ENCODE measurements at places on chromosomes 6 and 20.

GRCh38 chr20:57193094-57193493 lies 73.3 kb downstream of the BMP7 start:
- H3K36me3 ChIP-seq: no peaks in the 10 kb centered on the region
- no peak overlapping the region for H3K4me3 ChIP-seq
- peak; percentile 18 for DNase-seq
- no peaks in the 10 kb centered on the region for H3K4me1 ChIP-seq
- peaks cover 6% of the 10 kb centered on the region for H3K27me3 ChIP-seq

GRCh38 chr6:137522198-137522798 lies 28.1 kb upstream of the OLIG3 start:
- no peak overlapping the region for H3K4me3 ChIP-seq
- H3K4me1 ChIP-seq: no peaks in the 10 kb centered on the region
- peaks cover 4% of the 10 kb centered on the region for H3K27me3 ChIP-seq
- H3K36me3 ChIP-seq: no peaks in the 10 kb centered on the region

GRCh38 chr6:111604259-111605099 lies 1.2 kb downstream of the TRAF3IP2 start:
- H3K4me1 ChIP-seq: peaks cover 43% of the 10 kb centered on the region
- no peaks in the 10 kb centered on the region for H3K27me3 ChIP-seq
- peak overlapping the region; percentile 99 for H3K27ac ChIP-seq
- no peaks in the 10 kb centered on the region for H3K36me3 ChIP-seq
- peak; percentile 77 for DNase-seq

DNA sequence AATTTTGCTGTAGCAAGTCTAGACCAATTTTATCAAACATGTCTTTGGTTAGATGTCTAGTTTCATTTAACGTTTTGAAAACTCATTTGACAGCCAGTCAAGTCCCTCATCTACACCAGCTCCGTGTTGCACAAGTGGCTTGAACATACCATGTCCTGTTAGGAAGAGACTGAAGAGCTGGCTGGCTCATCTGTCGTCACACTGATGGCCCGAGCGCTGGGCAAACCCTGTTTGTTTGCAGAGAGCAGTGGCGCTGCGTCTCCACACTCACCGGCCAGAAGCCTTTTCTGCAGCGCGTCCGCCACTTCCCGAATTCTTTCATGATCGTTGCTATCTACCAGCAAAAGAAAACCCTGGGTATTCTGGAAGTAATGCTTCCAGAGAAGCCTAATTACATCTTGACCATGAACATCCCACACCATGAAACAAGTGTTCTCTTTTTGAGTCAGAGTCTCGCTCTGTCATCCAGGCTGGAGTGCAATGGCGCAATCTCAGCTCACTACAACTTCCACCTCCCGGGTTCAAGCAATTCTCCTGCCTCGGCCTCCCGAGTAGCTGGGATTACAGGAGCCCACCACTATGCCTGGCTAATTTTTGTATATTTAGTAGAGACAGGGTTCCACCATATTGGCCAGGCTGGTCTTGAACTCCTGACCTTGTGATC lies 10.7 kb upstream of the TCFL5 start:
- H3K4me3 ChIP-seq: no peak overlapping the region
- H3K27me3 ChIP-seq: no peaks in the 10 kb centered on the region
- H3K27ac ChIP-seq: no peak overlapping the region
- peak; percentile 44 for DNase-seq
- peaks cover 12% of the 10 kb centered on the region for H3K4me1 ChIP-seq
- H3K36me3 ChIP-seq: no peaks in the 10 kb centered on the region

DNA sequence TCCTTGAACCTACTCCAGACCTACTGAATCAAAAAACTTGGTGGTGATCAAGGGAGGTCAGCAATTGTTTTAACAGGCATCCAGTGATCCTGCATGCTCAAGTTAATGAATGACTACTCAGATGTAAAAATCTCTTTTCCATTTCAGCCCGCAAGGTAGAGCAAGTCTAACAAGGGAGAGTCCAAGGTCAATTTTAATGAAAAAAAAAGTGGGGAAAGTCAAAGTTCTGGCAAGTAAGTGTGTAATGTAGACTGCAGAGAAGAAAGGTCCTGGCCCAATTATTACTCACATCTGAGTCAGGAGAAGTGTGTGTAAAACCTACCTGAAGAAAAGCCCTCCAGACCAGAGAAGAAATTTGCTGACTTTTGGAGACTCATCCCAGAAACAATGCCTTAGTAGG lies 193.5 kb downstream of the UBE3D start:
- no peak overlapping the region for H3K27ac ChIP-seq
- DNase-seq: no peak
- no peak overlapping the region for H3K4me3 ChIP-seq
- no peaks in the 10 kb centered on the region for H3K36me3 ChIP-seq

DNA sequence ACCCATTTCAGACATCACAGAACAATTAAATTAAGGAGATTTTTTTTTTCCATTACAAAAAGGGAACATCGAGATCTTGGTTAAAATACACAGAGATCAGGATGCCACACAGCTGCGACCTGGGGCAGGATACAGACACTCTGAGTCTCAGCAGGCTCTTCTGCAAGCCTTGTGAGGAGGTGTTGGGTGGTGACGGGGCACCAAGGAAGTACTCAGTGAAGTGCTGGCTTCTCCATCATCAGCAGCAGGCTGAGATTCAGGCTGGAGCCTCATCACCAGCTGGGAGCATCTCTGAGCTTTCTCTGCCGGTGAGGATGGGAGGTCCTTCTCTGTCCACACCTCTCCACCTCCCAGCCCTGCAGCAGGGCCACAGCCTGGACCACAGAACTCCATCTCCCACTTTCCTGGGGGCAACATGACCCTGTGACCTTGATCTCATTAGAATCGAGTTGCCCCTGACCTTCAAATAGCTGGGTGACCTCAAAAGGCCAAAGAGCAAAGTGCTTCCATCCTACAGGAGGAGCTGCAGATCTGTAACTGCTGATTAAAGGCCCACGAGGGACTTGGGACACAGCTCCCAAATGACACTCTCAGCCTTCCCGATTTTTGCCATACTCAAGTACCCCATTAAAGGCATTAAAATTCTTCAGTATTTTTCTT lies 16.0 kb downstream of the PMEPA1 start:
- no peak for DNase-seq
- no peaks in the 10 kb centered on the region for H3K27me3 ChIP-seq
- no peaks in the 10 kb centered on the region for H3K36me3 ChIP-seq
- peaks cover 34% of the 10 kb centered on the region for H3K4me1 ChIP-seq

DNA sequence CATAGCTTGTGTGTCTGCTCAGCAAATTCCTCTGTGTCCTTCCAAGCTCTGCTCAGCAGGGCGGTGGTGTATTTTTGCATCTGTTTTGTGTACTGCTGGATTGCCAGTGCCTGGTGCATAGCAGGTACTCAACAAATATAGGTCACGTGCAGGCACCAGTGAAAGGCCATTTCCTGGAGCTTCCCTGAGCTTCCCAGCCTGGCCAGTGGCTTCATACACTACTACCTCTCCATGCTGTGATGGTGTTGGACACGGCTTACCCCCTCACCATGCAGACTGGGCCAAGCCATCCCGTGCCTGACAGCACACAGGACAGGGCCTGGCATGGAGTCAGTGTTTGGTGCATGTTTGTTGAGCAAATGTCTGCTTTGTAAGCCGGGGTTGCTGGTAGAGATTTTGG lies 7.7 kb upstream of the PHACTR3 start:
- no peaks in the 10 kb centered on the region for H3K36me3 ChIP-seq
- no peaks in the 10 kb centered on the region for H3K27me3 ChIP-seq
- no peaks in the 10 kb centered on the region for H3K4me1 ChIP-seq
- no peak overlapping the region for H3K27ac ChIP-seq
- DNase-seq: no peak

GRCh38 chr6:142902636-142903053 lies 42.3 kb downstream of the HIVEP2 start:
- peak overlapping the region; percentile 58 for H3K27ac ChIP-seq
- no peaks in the 10 kb centered on the region for H3K27me3 ChIP-seq
- H3K4me3 ChIP-seq: no peak overlapping the region
- peaks cover 69% of the 10 kb centered on the region for H3K4me1 ChIP-seq
- no peaks in the 10 kb centered on the region for H3K36me3 ChIP-seq

- no peaks in the 10 kb centered on the region for H3K4me1 ChIP-seq
- H3K27me3 ChIP-seq: no peaks in the 10 kb centered on the region
- H3K36me3 ChIP-seq: no peaks in the 10 kb centered on the region
- DNase-seq: no peak
- H3K4me3 ChIP-seq: no peak overlapping the region
- no peak overlapping the region for H3K27ac ChIP-seq
Measured at GRCh38 chr6:11616200-11616611, 78.7 kb downstream of the TMEM170B start.

GRCh38 chr6:130107710-130108109 lies 89.3 kb downstream of the L3MBTL3 start:
- H3K27me3 ChIP-seq: no peaks in the 10 kb centered on the region
- H3K27ac ChIP-seq: no peak overlapping the region
- no peaks in the 10 kb centered on the region for H3K4me1 ChIP-seq

DNA sequence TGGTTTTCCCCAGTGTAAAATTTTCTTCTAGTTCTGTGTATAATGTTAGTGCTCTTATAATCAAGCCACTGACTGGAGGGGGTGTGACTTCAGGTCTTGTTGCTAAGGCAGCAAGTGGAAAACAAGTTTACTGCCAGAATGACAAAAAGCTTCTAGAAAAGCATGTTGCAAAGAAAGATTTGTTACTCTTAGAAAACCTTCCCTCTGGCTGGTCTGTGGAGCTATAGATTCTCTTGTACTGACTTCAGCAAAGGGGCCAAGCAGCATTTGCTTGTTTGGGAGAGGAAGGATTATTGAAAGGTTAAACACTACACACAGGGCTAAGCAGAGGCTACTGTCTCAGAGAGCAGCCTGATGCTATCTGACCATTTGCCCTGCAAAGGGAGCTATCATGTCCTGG lies 288.8 kb downstream of the BTBD9 start:
- no peaks in the 10 kb centered on the region for H3K36me3 ChIP-seq
- no peak for DNase-seq
- H3K27ac ChIP-seq: no peak overlapping the region
- no peaks in the 10 kb centered on the region for H3K27me3 ChIP-seq

DNA sequence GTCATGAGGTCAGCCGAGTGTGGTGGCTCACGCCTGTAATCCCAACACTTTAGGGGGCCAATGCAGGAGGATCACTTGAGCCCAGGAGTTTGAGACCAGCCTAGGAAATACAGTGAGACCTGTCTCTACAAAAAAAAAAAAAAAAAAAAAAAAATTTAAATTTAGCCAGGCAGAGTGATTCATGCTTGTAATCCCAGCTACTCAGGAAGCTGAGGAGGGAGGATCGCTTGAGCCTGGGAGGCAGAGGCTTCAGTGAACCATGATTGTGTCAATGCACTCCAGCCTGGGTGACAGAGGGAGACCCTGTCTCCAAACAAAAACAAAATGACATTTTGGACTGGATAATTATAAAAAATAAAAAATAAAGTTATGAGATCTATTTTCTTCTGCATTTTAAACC lies 56.2 kb downstream of the ADGRF1 start:
- no peaks in the 10 kb centered on the region for H3K4me1 ChIP-seq
- no peak overlapping the region for H3K27ac ChIP-seq
- H3K4me3 ChIP-seq: no peak overlapping the region
- DNase-seq: no peak

- H3K4me3 ChIP-seq: no peak overlapping the region
- no peaks in the 10 kb centered on the region for H3K36me3 ChIP-seq
- no peaks in the 10 kb centered on the region for H3K4me1 ChIP-seq
- no peak overlapping the region for H3K27ac ChIP-seq
Measured at GRCh38 chr20:51830538-51830937, 28.2 kb upstream of the SALL4 start.

- DNase-seq: no peak
- no peak overlapping the region for H3K4me3 ChIP-seq
- no peak overlapping the region for H3K27ac ChIP-seq
- H3K36me3 ChIP-seq: no peaks in the 10 kb centered on the region
Measured at GRCh38 chr6:57435475-57436160, 118.2 kb downstream of the PRIM2 start.

- no peaks in the 10 kb centered on the region for H3K4me1 ChIP-seq
- H3K36me3 ChIP-seq: no peaks in the 10 kb centered on the region
- H3K27ac ChIP-seq: no peak overlapping the region
- no peak for DNase-seq
- no peak overlapping the region for H3K4me3 ChIP-seq
Measured at GRCh38 chr6:127841811-127842210, 59.0 kb downstream of the THEMIS start.

- H3K36me3 ChIP-seq: no peaks in the 10 kb centered on the region
- DNase-seq: no peak
- H3K27ac ChIP-seq: no peak overlapping the region
Measured at GRCh38 chr6:146602526-146602925, 3.8 kb downstream of the ADGB start.

GRCh38 chr20:17808357-17808756 lies 108.6 kb downstream of the BANF2 start:
- H3K27ac ChIP-seq: no peak overlapping the region
- H3K36me3 ChIP-seq: no peaks in the 10 kb centered on the region
- no peaks in the 10 kb centered on the region for H3K27me3 ChIP-seq
- peak; percentile 62 for DNase-seq

DNA sequence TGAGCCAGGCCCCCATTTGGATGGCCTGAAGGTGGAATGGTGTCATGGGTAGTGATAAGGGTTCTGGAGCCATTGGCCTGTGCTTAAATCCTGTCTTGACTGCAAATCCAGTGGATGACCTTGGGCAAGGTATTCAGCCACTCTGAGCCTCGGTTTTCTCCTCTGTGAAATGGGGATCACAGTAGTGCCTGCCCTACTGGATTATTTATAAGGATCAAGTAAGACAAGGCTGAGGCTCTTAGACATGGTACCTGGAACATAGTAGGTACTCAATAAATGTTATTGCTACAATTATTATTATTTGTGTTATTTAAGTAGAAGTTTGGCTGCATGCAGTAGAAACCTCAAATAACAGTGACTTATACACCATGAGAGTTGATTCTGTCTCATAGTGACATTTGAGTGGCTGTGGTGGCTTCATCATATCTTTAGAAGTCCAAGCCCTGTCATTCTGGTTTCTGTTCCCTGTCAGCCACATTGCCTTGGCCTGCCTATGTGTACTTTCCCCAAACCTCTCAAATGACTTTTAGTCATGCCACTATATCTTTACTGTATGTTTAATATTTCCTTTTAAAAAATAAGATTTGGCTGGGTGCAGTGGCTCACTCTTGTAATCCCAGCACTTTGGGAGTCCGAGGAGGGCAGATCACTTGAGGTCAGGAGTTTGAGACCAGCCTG lies 37.6 kb upstream of the CHMP4B start:
- H3K27ac ChIP-seq: no peak overlapping the region
- H3K36me3 ChIP-seq: peaks cover 34% of the 10 kb centered on the region
- no peaks in the 10 kb centered on the region for H3K4me1 ChIP-seq
- no peak overlapping the region for H3K4me3 ChIP-seq

DNA sequence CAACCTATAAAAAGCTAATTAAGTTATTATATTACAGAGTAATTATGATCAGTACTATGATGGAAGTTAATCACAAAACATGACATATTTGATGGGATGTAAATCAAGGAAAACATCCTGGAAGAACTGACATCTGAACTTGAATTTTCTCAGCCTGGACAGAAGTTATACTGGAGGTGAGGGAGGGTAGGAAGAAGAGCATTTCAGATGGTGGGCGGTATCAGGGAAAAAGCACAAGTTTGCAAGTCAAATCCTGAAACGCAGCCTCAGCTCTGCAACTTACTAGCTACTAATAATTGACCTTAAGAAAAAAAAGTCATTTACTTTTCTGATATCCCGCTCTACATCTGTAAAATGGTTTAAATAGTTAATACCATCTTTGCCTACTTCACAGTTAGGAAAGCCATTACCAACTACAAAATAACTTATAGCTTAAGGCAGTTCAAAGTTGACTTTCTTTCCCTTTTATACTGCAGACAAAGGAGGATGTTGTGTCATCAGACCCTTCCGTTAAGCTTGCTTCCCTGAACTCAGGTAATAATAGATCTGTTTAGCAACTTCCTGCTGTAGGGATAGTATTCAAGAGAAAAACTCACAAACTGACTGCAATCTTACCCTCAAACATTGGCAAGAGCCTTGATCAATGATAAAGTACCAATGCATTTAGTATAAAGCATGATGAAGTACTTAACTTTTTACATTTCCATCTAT lies 21.0 kb downstream of the NOL7 start:
- no peaks in the 10 kb centered on the region for H3K27me3 ChIP-seq
- DNase-seq: no peak
- H3K27ac ChIP-seq: no peak overlapping the region
- peaks cover 5% of the 10 kb centered on the region for H3K36me3 ChIP-seq
- no peaks in the 10 kb centered on the region for H3K4me1 ChIP-seq
